ENCODE measurements at places on chromosomes 3 and 15. TPM values are rescaled to one million over a fixed set of nuclear protein-coding genes. Genes with fewer than 3 reads are reported as not detected.

DNA sequence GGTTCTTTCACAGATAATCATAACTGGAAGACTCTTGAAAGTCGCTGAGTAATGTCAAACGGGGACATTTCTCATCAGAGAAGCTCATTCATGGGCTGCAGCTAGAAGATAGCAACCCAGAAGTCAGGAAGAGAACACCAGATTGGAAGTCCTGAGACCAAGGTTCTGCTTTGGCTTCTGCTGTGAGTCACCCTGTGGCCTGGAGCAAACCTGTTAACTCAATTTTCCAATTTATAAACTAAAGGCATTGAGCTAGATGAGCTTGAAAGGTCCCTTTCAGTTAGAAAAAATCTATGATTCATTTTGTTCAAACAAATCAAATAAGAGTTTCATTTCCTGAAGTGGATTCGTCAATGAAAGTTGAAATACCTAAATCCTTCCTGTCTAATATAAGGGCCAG lies 402.2 kb downstream of the EPHB1 start:
- no peak overlapping the region for H3K4me3 ChIP-seq
- no peaks in the 10 kb centered on the region for H3K36me3 ChIP-seq
- H3K27ac ChIP-seq, result no peak overlapping the region
- no peak for DNase-seq
- no peaks in the 10 kb centered on the region for H3K4me1 ChIP-seq

DNA sequence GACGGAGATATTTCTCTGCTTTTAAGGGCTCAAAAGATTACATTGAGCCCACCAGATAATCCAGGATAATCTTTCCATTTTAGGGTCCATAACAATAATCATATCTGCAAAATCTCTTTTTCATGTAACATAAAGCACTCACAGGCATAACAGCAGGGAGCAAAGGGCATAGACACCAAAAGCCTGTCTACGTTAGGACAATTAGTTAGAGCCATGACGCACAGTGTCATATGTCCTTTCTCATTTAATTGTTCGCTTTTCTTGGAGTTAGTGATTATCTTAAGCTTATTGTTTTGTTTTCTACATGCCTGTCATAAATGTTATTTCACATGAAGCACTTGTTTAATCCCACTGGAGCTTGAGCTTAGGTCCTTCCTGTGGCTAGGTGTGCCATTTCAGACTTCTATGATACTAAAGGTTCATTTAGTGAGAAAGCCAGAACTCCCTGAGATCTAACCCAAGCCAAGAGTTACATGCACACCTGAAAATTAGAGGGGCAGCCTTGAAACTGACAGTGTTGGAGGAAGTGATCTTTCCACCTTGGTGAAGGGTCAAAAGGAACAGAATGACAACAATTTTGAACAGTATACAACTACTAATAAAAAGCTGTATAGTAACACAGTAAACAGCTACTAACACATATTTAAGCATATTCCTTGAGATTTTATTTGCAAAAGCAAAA lies 11.7 kb upstream of the HHATL start:
- H3K27ac ChIP-seq, result no peak overlapping the region
- DNase-seq, result no peak
- H3K27me3 ChIP-seq, result no peaks in the 10 kb centered on the region
- H3K4me1 ChIP-seq, result no peaks in the 10 kb centered on the region
- H3K36me3 ChIP-seq, result no peaks in the 10 kb centered on the region
- H3K4me3 ChIP-seq, result no peak overlapping the region

GRCh38 chr3:32160706-32161214 lies 54.3 kb downstream of the GPD1L start:
- no peak overlapping the region for H3K27ac ChIP-seq
- DNase-seq, result no peak
- H3K4me1 ChIP-seq, result no peaks in the 10 kb centered on the region
- H3K36me3 ChIP-seq, result no peaks in the 10 kb centered on the region

The TRIP4 gene
- polyA plus RNA-seq, result 31.4 TPM

The NEO1 gene
- polyA plus RNA-seq, result 3.3 TPM

Measured in naive thymus-derived CD4-positive, alpha-beta T cell (primary cell).